ENCODE measurements at places on chromosomes 13 and 19.

DNA sequence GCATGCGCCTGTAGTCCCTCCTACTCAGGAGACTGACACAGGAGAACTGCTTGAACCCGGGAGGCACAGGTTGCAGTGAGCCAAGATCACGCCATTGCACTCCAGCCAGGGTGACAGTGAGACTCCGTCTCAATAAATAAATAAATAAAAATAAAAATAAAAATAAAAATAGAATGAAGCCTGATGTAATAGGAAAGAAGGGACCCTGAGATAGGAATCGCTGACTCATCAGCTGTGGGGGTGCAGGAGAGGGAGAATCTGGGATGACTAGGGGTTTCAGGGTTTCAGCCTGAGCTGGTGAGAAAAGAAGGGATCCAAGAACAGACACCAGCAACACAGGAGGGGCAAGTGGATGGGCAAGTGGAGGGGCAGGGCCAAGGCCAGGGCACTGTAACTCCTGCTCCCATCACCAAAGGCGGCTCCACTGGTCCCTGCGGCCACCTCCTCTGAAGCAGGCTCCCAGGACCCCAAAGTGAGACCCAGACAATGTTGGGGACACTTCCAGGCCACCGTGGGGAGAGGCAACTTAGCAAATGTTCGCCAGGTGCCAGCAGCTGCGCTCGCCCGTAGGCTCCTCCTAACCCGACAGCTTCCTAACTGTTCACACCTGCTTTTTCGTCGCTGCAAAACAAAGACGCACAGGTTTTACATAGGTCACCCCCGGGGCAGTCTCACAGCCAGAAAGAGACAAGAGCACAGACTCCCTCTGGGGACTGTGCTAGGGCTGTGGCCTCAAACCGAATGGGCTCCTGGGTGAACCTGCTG is 1.2 kb downstream of the HAUS8 start:
- peak; percentile 38 for DNase-seq

DNA sequence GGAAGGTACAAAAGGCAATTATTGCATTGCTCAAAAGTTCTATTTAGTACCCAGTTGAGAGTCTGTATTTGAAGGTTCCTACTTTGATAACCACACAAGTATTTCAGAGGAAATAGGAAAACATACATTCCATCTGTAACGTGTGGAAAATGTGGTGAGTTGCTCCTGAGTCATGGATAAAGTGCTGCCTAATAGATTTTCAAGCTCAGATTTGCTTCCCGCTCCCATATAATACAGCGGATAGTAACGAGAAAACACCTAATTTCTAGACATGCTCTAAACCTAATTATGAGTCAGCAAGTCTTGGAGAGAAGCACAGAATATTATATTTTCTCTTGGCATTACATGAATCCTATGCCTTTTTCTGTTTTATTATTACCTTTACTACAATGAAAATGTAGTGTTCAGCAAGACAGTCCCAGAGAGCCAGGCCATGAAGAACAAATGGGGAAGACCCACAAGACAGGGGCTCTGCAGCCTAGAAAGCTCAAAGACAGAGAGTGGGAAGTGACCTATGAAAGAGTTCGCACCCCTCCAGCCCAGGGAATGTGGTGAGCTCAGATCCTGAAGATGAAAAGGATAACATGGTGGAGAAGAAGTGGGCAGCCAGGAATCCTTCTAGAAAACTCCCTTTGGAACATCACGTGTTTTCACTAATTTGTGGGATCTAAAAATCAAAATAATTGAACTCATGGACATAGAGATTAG is 116.1 kb downstream of the STARD13 start:
- peak; percentile 83 for DNase-seq

DNA sequence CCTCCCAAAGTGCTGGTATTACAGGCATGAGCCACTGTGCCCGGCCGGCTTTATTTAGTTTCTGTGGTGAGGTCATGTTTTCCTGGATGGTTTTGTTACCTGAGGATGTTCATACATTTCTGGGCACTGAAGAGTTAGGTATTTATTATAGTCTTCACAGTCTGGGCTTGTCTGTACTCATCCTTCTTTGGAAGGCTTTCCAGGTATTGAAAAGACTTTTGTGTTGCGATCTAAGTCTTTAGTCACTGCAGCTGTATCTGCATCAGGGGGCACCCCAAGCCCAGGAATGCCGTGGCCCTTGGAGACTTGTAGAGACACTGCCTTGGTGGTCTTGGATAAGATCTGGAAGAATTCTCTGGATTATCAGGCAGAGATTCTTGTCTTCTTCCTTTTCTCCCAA is 12.8 kb downstream of the BLOC1S3 start:
- DNase-seq, result no peak

DNA sequence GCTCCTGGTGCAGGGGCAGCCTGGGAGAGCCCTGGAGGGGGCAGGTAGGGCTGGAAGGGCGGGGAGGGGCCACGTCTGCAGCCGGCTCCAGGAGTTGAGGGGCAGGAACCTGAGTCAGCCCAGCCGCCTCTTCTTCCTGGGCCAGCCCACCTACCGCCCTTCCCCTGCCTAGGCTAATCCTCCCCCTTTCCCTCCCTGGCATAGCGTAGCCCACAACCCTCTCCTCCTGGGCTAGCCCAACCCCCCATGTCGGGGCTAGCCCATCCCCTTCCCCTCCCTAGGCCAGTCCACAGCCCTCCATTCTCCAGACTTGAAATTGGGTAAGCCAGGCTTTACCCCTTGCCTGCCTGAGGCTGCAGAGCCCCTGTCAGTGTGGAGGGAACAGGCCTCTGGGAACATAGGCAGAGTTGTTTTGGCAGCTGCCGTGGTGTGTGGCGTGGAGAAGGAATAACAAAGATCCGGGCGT is 20.6 kb upstream of the WDR18 start:
- DNase-seq, result no peak

- no peak for DNase-seq
Observed at GRCh38 chr19:29171525-29171924, 41.4 kb downstream of the UQCRFS1 start.

DNA sequence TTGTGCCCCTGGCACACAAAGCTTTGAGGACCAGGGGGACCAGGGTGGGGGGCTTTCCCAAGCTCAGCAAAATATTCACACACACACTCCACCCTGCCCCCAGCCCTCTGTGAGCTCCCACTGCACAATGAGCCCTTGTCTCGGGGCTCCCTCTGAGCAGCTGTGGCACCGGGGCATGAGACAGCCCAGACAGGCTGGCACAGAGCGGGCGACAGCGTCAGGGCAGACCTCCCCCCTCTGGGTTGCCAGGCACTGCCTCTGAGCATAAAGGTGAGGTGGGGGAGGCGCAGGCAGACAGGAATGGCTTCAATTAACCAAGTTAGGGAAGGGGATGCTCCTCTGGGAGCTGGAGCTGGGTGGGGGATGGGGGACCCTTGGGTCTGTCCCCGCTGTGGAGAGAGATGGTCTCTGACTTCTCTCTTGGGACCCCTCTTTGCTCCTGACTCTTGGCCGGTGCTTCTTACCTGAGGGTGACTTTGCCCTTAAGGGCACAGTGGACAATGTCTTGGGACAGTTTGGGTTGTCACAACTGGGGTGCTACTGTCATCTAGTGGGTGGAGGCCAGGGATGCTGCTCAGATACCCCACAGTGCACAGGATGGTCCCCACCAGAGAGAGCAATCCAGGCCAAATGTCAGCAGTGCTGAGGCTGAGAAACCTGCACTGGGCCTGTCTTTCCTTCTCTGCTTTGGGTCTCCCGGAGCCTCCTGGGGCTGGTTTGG is 30.3 kb downstream of the LYL1 start:
- DNase-seq, result no peak

DNA sequence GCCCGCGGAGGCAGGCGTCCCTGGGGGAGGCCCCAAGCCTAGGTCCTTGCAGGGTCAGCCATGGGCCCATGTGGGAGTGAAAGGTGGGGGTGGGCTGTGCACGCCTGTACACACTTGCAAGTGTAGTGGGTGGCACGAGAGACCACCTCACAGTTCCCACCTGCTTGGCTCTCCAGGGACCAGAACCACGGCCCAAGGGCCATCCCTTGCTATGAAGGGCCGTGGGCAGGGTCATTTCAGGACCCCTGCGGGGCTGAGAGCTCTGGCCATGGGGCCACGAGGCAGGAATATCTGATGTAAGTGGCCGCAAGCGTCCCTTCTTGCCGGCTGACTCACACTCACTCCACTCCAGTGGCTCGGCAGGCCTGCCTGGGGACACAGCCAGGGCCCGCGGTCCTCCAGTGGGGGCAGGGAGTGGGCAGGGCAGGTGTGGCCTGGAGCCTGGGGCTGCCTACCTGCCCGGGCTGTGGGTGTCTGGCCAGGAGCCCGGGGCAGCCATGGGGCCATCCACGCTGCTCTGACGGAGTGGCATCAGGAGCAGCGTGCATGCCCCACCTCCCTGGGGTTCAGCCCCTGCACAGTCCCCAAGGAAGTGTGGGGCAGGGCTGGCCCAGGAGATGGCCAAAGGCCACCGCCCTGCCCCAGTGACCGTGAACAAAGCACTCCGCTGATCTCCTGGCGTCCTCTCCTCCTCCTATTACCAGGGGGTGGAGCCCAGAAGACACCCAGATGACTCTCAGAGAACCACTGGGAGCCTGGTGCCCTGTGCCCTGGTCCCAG is 8.6 kb upstream of the MKNK2 start:
- DNase-seq, result peak; percentile 92

GRCh38 chr13:113802090-113802531 is 43.1 kb downstream of the TMEM255B start:
- DNase-seq, result peak; percentile 39

- no peak for DNase-seq
Observed at GRCh38 chr19:7260161-7260560, 34.1 kb downstream of the INSR start.

- no peak for DNase-seq
Observed at GRCh38 chr19:45344621-45345505, 4.3 kb downstream of the KLC3 start.

GRCh38 chr13:35724446-35724845 is 248.0 kb upstream of the MAB21L1 start:
- DNase-seq, result no peak

GRCh38 chr13:68440874-68441273 is 1210.7 kb upstream of the PCDH9 start:
- DNase-seq, result no peak

- no peak for DNase-seq
Observed at GRCh38 chr19:30670562-30671366, 298.6 kb downstream of the ZNF536 start.

DNA sequence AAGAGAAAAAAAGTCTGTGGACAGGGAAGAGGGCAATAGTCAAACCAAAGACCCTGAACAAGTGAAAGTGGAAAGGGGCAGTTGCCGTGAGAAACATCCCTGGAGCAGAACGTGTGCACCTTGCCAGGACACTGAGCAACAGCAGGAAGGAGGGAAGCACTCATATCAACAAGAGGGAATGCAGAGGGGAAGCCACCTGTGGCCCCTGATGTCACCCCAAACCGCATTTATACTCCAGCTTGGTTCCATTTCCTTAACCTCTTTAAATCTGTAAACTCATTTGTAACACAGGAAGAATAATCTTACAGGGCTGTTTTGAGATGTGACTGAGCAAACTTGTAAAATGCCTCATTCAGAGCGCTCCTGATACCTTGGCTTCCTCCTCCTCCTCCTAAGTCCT is 698.8 kb downstream of the DIAPH3 start:
- no peak for DNase-seq

GRCh38 chr19:46951171-46951986 is 68.3 kb upstream of the NPAS1 start:
- peak; percentile 88 for DNase-seq

GRCh38 chr13:60090574-60090973 is 73.2 kb downstream of the DIAPH3 start:
- no peak for DNase-seq

GRCh38 chr19:4896372-4896771 is 6.3 kb downstream of the ARRDC5 start:
- peak; percentile 79 for DNase-seq

DNA sequence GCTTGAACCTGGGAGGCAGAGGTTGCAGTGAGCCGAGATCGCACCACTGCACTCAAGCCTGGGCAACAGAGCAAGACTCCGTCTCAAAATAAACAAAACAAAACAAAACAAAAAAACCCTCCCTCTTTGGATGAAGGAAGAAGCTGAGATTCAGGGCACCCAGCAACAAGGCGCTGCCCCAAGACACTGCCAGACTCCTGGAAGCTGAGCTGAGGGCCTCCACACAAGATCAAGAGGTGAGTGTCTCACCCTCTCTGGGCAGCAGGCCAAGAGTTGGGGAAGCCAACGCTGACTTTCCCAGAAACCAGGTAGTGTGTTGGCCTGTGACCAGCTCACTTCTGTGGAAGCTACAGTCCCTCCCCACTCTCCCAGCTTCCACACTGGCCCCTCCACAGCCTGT is 3.7 kb upstream of the TYROBP start:
- DNase-seq, result peak; percentile 84

- DNase-seq, result no peak
Observed at GRCh38 chr19:1054102-1055027, 12.6 kb upstream of the ARHGAP45 start.

DNA sequence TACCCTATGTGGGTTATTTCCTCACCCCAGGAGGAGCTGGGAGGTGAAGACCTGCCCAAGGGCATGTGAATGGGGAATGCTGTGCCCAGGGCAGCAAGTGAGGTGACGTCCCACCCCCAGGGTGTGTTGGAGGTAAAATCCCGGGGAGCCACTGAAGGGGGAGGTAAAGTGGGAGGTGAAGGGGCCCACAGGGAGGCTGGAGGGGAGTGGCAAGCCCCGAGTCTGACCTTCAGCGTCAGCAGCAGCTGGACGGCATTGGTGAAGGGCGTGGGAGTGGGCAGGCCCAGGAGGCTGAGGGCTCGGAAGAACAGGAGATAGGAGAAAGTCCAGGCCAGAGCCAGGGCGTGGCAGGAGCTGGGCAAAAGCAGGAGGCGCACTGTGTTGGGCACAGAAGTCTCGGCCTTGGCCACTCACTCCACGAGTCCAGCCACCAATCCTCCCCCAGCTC is 2.4 kb downstream of the MBOAT7 start:
- DNase-seq, result no peak

GRCh38 chr13:60623151-60623550 is 226.1 kb downstream of the TDRD3 start:
- no peak for DNase-seq

Measured in M059J (cell line).